HS-5 (cell line): ENCODE measurements at places on chromosomes 12 and 14.
A peak's percentile ranks its signal among the peaks of the same experiment; 100 is the strongest.

DNA sequence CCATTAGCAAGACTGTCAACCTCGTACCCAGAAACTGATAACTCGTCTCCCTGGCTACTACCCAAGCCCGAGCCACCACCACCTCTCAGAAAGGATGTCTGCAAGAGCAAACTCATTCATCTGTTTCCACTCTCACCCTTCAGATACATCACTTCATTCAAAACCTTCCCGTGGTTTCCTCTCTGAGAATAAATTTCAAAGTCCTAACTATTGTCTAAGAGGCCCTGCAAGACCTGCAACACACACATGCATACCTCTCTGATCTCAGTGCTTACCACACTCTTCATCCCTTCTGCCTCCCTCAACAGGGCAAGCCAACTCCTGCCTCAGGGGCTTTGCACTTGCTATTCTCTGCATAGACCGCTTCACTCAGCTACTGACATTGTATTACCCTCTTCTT lies 40.6 kb downstream of the PPP1R13B start:
- DNase-seq: no peak

DNA sequence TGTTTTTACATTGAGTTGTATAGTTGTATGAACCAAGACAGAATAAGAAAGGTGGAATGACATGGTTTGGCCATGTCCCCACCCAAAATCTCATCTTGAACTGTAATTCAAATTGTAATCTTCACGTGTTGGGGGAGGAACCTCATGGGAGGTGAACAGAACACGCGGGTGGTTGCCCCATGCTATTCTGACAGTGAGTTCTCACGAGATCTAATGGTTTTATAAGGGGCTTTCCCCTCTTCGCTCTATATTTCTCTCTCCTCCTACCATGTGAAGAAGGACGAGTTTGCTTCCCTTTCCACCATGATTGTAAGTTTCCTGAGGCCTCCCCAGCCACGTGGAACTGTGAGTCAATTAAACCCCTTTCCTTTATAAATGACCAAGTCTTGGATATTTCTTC lies 25.3 kb downstream of the DDHD1 start:
- DNase-seq: no peak

- no peak for DNase-seq
Measured at GRCh38 chr14:100780646-100781355, 45.1 kb upstream of the MEG3 start.

DNA sequence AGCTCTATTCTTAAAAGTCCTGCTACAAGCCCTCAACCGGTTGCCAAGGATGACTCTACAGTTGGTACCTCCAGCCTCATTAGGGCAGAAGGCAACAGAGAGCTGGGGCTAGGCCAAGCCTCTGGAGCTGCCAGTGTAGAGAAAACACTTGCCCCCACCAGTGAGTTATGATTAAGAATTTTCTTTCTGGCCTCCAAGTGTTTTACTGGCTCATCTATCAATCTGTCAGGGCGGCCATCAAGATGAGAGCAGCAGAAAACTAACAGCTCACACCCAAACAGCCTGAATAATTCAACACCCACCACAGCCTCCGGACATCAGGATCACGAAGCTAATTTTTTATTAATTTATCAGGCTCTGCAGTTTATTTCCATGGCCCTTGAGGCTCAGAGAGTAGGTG lies 40.7 kb upstream of the CMKLR1 start:
- no peak for DNase-seq

DNA sequence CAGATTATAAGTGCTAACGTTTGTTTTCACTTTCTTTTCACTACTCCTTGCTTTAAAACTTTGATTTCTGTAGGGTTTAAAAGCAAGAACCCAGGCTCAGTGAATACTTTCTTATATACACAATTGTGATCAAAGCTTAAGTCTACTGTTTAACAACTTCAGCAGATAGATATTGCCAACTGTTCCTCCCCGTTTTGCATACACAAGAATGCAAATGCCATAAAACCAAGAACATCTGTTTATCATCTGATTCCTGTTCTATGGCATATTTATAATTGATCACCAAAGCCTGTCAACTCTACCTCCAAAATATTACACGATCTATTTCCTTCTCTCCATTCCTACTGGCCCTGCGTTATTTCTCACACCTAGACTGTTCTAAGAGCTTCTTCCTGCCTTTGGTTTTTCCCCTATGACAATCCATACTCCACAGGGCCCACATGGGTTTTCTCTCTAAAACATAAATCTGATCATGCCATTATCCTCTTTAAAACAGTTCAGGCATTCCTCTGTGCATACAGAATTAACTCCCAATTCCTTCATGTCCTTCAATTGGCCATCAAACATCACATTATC lies 15.9 kb downstream of the MED13L start:
- no peak for DNase-seq

DNA sequence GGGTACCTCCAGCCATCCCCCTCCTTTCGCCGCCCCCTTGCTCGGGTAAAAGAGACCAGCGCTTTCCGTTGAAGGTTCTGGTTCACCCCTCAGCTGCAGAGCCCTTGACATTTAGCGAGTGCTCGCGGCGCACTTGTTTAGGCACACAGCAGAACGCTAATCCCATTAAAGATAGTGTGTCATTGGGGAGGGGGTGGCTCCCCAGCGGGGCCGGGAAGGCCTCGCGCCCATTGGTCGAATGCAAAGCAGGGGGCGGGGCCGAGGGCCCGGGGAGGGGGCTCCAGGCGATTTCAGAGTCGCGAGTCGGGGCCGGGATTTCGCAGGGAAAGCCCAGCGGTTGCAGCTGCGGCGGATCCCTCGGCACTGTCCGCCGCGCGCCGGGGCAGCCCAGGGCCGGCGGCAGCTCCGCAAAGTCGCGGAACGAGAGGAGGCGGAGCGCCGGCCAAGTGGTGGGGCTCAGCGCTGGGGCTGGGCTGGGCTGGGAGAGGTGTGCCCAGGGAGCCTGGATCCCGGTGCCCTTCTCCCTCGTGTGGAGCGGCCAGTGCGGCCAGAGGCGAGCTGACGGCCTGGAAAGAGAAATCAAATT lies 122.9 kb downstream of the TSPAN9 start:
- DNase-seq: no peak

DNA sequence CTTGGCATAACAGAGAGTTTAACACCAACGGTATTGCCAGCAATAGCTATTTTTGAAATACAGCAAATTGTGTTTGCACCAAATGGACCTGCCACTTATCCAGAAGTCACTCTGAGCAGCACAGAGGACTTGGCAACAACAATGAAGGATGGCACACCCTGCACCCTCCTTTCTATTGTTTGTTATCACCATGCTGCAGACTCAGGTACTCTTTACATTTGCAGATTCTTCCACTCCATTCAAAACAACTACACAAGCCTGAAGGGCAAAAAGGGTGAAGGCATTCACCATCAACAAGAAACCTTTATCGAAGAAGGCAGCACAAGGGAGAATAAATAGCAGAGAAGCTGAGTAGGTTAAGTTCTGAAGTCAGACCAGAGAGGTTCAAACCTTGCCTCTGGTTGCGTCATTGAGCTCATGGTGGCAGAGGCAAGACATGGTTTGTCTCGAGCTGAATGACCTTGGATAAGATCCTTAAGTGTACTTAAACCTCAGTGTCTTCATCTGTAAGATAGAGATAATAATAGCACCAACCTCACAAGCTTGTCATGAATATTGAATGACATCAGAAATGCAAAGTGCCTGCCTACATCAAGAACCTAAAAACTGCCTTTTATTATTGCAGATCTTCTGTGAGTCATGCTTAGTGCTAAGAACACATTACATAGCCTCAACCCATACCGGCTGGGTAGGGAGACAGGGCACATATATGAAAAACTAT lies 1.4 kb upstream of the ACSM4 start:
- DNase-seq: no peak

GRCh38 chr12:89752341-89752740 lies 43.7 kb upstream of the ATP2B1 start:
- no peak for DNase-seq

DNA sequence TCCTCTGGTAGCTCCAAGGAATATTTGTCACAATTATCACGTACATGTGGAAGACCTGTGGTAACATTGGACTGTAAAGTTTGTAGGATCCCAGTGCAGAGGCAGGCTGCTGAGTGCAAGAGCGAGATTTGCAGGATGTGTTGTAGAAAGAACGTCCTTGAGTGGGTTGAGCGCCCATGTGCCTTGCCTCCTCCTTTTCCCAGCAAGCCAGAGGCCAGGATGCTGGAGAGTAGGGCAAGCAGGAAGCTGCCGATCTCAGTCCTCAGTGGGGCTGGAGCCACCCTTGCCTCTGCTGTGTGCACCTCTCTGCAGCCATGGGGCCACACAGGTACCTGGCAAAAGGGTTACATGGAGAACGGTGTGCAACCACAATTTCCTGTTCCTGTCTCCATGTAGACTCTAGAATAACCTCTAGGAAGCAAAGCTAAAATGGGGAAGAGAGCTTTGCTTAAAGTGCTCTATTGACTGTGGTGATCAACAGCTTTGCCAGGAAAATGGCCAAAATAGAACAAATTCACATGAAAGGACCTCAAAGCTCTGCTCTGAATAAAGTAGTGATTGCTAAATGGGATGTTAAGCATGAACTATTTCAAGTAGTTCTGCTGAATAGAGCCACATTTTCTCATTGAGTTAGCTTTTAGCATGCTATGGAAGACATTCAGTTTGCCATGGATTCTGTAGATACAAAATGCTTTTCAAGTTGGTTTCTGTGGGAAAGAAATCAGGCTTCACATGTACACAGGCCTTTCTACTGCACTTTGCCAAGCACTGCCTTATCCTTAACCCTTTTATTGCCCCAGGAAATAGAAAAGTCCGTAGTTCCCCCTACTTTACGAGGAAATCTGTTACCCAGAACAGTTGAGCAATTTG lies 37.4 kb downstream of the ANKRD9 start:
- DNase-seq: no peak

- no peak for DNase-seq
Measured at GRCh38 chr12:15811214-15812127, 22.3 kb upstream of the EPS8 start.

GRCh38 chr12:115394496-115395220 lies 710.7 kb upstream of the TBX3 start:
- DNase-seq: no peak

- no peak for DNase-seq
Measured at GRCh38 chr14:63922696-63923421, 70.1 kb downstream of the SYNE2 start.

GRCh38 chr14:101853455-101854018 lies 92.0 kb downstream of the PPP2R5C start:
- DNase-seq: no peak

DNA sequence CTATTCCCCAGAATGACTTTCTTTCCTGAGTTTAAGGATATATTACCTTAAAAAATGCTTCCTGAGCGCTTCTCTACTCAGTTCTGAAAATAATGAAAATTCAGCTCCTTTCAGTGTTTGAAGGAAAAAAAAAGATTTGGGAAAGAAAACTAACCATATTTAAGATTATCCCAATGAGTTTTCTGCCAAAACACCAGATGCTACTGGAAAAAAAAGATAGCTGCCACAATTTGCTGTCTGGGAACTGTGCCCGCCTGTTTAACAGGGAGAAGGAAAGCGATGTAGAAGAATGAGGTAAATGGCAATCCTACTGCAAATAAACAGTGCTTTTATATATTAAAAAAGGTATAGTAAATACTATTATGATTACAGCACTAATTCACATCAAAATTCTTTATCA lies 367.6 kb upstream of the PRICKLE1 start:
- DNase-seq: no peak

GRCh38 chr14:44889595-44890471 lies 71.9 kb downstream of the KLHL28 start:
- no peak for DNase-seq

GRCh38 chr12:65962921-65963861 lies 138.9 kb downstream of the HMGA2 start:
- DNase-seq: no peak

GRCh38 chr14:58119381-58119780 lies 32.6 kb downstream of the ARMH4 start:
- DNase-seq: no peak

DNA sequence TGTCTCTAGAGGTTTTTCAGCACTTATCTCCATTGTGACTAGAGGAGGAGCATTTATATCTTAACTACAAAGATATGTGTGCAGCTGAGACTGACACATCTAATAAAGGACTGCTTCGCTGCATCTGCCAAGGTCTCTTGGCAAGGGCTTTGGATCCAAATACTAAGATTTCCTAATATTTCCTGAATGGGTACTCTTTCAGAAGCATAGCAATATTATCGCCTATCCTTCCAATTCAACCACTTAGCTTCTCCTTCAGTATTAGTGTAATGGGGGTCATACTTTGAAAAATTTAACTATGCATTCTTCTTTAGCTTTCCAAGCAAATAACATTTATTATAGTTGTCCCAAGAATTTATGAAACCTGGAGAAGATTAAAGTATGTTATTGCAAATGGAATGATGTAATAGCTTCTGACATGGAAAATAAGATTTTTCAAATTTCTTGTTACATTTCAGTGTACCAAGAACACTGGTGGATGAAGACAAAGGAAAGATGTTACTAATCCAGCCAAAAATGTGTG lies 243.0 kb upstream of the PDE3A start:
- DNase-seq: no peak

DNA sequence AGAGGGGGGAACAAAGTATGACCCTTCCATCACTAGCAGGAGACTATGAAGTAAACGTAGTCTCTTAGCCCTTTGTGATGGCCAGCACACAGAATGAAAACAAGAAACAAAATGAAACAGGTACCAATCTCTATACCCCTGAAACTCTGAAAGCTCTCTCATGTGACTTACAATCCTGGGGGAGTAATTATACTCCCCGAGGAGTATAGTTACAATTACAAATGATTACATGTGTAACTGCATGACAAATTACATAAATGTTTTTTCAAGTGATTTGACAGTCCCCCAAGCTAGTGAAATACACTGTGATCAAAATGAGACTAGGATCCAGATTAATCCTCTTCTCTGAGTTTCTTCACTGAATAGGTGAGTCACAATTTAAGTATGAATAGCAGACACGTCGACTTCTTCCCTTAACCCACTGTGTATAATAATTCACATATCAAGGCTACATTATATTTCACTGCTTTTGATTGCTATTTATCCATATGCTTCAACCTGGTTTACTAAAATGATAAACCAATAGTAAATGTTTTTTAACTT lies 74.0 kb downstream of the SPTSSA start:
- DNase-seq: no peak

DNA sequence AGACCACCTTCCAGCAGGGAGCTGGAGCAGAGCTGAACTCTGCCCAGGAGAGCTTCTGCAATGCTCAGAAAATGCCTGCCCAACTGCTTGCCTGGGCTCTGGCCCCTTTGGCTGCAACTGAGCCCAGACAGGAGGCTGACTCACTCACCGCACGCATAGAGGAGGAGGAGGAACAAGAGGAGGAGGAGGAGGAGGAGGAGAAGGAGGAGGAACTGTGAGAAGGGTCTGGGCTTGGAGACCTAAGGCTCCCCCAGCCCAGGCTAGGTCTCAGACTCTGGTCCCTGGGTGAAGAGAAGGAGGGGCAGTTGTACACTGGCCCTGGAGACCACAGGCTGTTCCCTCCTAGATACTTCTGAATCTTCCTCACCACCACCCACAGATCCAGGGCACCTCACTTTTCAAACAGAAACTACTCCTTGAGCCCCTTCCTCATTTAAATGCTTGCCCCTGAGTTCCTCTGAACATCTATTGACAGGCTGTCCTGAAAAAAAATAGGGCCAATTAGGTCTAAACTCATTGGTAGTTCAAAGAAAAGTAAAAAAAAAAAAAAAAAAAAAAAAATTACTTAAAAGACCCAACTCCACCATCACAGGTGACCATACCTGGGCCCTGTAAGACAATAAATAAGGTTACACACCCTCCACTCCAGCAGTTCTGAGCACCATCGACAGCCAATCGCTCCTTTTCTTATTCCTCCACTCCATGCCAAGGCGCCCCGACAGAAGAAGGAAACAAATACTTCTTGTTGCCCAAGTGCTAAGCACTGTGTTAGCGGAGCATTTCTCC lies 674 bp downstream of the VDR start:
- peak; percentile 47 for DNase-seq

- DNase-seq: no peak
Measured at GRCh38 chr12:57629897-57630471, 3.0 kb downstream of the B4GALNT1 start.
